ENCODE measurements at places on chromosomes 5 and 9.
A peak's percentile ranks its signal among the peaks of the same experiment; 100 is the strongest.

GRCh38 chr5:143657647-143658285 lies 154.2 kb upstream of the HMHB1 start:
- DNase-seq = no peak

DNA sequence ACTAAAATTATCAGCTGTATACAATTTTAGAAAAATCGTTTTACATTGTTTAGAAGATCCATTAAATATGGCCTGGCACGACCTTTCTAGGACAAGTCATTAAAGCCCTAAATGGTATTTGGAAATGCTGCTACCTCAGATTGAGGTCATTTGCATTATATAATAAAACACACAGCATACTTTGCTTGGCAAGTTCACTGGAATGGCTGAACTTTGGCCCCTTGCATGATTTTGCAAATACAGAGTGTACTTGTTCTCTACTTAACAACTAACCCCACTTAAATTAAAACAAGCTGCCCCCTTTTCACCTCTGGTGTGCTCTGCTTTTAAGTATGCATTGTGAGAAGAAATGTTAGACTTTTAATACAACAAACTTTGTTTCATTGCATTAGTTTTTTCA lies 860.1 kb downstream of the PTPRD start:
- DNase-seq = peak; percentile 1

GRCh38 chr5:59380350-59380951 lies 513.1 kb downstream of the PDE4D start:
- peak; percentile 40 for DNase-seq

DNA sequence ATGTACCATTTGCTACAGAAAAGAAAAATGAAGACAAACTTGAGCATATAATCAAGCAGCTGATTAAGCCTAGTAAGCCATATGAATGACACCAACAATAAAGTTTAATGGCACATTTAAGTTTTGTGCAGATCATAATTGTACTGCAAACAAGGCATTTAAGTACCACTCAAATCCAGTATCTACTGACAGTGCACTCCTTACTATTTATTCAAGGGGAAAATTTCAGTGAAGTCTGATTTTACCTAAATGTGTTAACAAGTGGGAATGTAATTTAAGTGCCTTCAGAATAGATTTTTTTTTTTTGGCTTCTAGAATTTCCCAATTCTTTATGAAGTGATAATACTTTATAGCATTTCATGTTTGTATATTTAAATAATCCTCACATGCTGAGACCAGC lies 341.0 kb upstream of the POU5F2 start:
- DNase-seq = no peak

DNA sequence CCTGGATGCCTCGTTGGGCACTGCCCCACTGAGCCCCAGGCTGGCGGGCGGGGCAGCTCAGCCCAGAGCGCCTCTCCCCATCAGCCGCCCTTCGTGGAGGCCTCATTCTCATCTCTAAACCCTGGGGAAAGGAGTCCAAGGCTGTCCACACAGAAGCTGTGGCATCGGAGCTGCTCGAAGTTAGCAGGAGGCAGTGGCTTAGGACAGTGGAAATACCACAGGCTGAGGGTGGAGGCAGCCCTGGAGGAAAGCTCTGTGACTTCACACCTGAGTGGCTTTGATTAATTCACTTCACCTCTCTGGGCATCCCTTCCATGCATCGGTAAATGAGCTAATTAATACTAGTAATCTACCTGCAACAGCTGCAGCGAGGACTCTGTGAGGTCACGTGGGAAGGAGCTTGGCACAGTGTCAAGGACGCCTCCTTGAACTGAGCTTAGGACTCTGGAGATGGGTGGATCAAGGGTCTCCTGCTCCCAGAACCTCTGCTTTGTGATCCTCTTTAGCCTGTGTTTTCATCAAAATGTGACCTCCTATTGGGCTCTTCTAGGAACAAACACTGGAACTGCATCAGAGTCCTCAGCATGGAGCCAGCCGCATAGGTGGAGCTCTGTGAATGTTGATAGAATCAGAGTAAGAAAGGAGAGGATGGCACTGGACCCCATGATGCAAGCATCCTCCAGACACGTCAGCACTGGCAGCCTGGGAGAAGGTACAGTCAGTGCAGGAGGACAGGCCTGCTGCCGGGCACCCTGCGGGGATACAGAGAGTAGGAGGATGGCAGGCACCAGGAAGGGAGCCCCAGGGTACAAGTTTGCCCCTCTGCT lies 842 bp upstream of the ANGPTL2 start:
- DNase-seq = no peak

- DNase-seq = peak; percentile 17
These were observed 65.1 kb upstream of the IQGAP2 start for GRCh38 chr5:76337953-76338451.

DNA sequence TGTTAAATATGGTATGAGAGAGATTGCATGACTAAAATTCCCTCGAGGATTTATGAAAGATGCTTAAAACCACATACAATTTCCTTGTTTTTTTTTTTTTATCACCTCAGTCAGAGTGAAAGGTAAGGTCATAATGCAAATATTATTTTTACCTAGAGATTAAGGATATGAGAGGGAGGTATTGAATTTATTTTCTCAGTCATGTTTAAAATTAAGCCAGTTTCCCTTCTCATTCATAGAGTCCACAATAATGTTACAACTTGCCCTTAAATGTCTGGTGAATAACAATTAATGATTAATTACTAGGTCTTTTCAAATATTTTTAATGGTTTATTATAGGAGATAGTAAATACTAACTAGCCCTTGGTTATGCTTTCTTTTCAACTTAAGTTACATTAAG lies 144.9 kb upstream of the HAPLN1 start:
- no peak for DNase-seq

GRCh38 chr5:125481506-125482465 lies 735.3 kb upstream of the ZNF608 start:
- no peak for DNase-seq

DNA sequence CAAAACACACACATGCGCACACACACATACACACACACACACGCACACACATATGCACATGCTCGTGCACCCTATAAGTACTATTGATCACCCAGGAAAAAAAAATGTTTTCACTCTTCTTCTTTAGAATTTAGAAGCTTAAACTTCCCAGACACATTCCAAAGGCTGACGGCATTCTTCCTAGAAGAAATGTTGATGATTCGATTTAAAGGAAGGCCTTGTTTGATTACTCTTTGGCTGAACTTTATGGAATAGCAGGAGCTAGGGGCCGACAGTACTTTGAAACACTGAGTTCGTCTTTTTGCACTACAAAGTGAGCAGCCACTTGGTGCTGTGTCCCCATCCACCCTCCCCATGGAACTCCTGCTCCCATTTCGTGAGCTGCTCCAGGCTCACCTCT lies 113.2 kb downstream of the EGFLAM start:
- DNase-seq = no peak

Measured in smooth muscle cell of the brain vasculature (primary cell).